NCI-H82 (cell line): ENCODE measurements at places on chromosomes 2 and 18.

DNA sequence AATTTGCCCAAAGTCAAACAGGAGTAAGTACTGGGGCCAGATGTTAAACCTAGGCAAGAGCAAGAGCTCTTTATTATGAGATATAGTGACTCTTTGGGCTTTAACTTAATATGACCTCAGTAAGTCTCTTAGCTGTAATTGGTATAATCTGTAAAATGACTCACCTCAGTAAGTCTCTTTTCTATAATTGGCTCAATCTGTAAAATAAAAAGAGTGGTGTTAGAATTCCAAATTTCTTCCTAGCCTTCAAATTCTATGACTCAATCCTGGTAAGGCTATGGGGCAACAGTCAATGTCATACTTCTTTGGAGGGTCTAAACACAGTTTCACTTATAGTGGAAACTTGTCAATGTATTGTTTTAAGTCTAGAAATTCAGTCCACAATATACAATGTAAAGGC, 1608.9 kb upstream of the PIK3C3 start:
- DNase-seq: peak; percentile 83

DNA sequence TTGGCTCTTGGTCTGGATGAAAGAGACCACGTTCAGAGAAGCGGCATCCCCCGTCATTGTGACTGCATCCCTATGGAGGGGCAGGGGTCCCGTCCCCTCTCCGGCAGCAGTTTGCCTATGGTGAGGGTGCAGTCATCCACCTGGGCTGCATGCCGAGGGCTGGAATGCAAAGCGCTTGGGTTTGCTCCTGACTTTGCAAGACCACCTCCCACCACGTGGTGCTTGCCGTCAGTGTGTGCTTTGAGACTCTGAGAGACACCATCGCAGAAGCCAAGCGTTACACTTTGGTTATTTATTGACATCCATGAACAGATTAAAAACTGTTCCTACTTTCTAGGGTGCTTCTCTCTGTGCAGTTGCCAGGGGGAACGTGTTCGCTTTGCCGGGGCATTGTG, 59.5 kb downstream of the SH3RF3 start:
- no peak for DNase-seq

GRCh38 chr2:221197225-221197856, 374.8 kb downstream of the EPHA4 start:
- DNase-seq: no peak

- no peak for DNase-seq
Observed at GRCh38 chr2:227739351-227739750, 6.3 kb upstream of the SCYGR8 start.

GRCh38 chr2:151408788-151409600, 708 bp upstream of the RIF1 start:
- no peak for DNase-seq

- no peak for DNase-seq
Observed at GRCh38 chr2:18993756-18994338, 364.6 kb downstream of the OSR1 start.

DNA sequence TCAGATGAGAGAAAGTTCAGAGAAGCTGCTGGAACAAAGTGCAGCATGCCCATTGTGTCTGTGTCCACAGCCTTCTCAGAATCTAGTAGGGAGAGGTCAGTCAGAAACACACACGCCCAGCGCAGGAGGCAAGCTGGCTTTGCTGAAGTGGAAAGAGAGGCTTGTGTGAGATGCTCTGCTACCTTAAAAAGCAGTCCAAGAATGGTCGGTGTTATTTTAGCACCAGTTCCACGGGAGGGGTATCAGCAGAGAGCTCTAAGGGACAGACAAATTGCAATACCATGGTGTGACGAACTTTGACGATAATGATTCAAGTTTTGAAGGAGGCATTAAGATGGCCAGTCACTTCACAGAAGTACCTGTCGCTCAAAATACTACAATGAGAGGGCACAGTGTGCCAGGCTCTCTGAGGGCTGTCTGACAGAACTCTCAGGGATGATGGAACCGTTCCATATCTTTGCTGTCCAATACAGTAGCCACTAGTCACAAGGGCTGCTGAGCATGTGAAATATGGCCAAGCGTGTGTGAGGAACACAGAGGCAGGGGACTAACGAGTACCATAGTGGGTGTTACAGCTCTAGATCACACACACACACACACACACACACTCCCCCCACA, 237.5 kb upstream of the TMEM200C start:
- DNase-seq: no peak

DNA sequence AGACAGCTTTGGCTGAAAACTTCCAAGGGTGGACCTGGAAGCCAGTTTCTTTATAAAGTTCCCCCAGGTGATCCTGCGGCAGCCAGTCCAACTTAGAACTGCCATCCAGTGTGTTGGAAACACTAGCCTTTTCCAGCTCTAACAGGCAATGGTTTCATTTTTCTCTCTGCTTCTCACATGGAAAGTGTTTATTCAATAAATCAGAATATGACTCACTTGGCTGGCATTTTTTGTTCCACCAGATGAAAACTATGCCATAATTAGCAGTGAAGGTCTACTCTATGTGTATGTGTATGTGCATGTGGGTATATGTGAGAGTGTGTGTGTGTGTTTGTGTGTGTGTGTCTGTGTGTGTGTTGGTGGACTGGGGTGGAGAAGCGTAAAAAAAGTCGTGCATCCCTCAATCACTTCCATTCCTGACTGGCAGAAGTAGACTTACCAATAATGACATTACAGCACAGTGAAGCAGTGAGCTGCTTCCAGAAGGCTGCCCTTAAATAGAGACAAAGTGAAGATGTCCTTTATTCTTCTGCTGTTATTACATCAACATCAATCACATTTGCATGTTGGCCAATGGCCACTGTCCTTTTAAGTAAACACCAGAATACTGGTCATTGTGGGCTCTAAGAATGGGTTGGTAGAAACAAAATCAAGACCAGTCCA, 90.9 kb upstream of the SETBP1 start:
- peak; percentile 11 for DNase-seq

- no peak for DNase-seq
Observed at GRCh38 chr2:199833525-199833924, 17.5 kb downstream of the FTCDNL1 start.

GRCh38 chr2:151637271-151637781, 97.0 kb downstream of the NEB start:
- no peak for DNase-seq

- no peak for DNase-seq
Observed at GRCh38 chr2:108950369-108951135, 38.5 kb downstream of the EDAR start.

GRCh38 chr18:70296289-70296688, 7.4 kb downstream of the SOCS6 start:
- no peak for DNase-seq

DNA sequence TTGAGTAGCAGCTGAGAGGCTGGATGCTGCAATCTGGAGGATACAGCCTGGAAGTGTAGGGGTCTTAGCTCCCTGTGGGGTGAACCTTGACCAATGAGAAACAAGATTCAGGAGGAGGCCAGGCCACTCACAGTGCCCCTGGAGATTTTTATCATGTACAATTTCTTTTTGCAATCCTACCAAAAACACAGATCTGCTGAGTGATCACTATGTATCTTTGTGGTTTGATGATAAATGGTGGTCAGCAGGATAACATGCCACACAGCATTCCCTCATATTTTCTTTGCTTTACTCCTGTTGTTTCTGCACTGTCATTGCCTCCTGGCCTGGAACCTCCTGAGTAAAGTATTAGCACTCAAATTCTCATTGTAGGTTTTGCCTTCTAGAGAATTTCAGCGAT, 357.9 kb downstream of the THSD7B start:
- DNase-seq: no peak

- no peak for DNase-seq
Observed at GRCh38 chr2:64015391-64015790, 3.8 kb downstream of the VPS54 start.

DNA sequence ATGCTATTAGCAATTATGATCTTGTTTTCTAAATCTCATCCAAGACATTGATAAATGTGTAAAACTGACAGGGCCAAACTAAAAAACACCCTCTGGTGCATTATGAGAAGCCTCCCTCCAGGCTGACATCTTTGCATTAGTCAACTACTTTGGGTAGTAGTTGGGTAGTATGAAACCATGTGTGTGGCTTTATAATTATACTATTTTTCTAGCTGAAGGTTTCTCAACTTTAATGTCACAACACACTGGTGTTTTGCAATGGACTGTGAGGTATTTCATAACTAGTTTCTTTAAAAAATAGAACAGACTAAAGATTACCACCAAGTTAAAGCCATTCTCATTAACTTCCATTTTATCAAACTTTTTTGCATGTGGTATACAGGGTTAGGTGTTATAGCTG, 73.1 kb upstream of the RBMS1 start:
- no peak for DNase-seq

DNA sequence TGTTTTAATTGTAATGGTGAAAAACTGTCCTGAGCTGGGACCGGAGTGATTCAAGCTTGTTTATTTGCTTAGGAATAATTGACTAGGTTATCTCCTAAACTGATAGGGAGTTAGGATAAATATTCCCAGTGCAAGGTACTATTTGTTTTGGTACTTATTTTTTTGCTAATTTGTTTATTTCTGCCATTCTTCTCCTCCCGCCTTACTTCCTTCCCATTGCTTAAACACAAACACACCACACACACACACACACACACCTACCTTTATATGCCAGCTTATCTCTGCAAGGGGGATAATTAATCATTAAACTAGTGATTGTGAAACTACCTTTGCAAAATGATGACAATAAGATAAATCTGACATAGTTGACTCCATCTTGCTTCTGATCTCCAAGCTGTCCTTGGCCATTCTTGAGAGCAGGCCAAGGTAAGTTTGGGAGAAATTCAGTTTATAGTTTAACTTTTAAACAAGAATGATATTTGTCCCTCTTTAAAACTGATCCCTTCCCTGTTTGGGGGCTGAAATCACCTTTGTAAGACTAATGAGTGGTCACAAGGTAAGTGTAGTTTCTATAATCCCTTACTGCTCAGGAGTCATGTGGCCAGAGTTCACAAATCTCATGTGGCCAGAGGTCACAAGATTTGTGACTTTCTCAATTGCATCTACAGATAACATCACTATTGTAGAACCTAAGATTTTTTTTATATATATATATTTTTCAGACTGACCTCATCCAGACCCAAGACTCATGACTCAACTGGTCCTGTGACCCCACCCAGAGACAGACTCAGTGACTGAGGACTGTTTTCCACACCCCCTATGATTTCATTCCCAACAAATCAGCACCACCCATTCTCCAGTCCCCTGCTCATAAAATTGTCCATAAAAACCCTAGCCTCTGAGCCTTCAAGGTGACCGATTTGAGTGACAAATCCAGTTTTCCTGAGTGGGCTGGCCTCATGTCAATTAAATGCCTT, 83.1 kb upstream of the LRRTM4 start:
- no peak for DNase-seq

- DNase-seq: no peak
Observed at GRCh38 chr2:11481789-11482472, 16.0 kb upstream of the E2F6 start.

GRCh38 chr18:75574187-75574586, 146.7 kb upstream of the SMIM21 start:
- no peak for DNase-seq

DNA sequence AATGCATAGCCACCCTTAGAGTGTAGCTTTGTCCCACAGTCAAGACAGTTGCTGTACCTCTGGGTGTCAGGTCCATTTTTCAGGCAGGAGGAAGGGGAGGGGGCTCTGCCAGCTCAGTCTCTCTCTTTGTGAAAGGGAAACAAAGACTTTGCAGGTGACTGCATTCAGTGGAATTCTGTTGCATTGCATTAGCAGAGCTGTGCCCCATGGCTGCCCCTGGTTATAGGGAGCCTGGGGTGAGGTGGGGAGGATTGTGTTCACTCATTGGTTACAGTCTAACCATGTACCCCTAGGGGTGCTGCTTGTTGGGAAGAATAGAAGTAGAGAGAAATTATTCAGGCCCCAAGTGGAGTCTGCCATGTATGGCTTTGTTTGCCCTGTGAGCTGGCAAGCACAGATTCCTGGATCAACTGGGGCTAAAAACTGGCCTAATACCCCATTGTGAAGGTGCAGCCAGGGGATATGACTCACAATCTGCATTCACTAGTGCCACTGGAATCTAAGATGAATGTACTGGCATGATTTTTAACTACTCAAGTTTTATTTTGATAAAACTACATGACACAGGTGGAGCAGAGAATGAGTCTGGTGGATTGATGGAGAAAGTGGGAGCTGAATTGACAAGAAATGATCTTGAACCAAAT, 118.4 kb downstream of the SH3BP4 start:
- DNase-seq: no peak

GRCh38 chr2:124988794-124989193, 963.7 kb downstream of the CNTNAP5 start:
- DNase-seq: no peak

DNA sequence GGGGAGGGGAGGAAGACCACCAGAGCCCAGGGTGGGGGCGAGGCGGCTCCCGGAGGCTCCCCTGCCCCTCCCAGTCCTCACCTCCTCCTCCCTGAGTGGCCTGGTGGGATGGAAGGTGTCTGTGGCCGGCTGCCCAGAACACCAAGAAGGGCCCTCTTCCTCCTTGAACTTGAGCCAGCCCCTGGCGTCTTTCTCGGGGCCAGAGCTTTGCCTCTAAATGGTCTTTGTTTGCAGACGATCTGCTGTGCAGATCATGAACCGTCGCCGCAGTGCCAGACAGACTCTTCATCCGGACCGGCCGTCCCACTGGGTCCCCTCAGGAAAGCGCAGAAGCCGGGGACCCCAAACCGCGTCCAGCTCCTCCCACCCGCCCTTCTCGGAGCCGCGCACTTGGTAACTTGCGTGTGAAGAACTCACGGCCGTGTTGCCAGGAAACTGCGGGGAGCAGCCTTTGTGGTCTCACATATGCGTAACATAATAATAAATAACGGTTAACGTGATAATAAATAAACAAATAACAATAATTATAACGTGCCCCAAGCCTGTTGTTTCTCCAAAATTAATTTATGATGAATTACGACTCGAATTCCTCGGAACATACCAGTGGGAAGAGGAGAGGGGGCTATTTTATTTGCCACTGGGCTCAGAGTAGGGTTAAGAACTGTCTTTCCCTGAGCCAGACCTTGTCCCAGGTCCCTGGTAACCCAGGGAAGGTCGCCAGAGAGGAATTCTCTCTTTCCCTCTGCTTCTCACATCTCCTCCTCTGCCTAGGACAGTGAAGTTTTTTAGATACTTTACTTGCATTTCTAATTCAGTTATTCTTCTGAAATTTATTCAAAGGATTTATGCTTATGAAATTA, 41.0 kb downstream of the PTGR3 start:
- peak; percentile 10 for DNase-seq

GRCh38 chr2:187618813-187619212, 64.6 kb upstream of the TFPI start:
- DNase-seq: no peak

GRCh38 chr2:101036562-101036961, 34.5 kb downstream of the RPL31 start:
- no peak for DNase-seq

DNA sequence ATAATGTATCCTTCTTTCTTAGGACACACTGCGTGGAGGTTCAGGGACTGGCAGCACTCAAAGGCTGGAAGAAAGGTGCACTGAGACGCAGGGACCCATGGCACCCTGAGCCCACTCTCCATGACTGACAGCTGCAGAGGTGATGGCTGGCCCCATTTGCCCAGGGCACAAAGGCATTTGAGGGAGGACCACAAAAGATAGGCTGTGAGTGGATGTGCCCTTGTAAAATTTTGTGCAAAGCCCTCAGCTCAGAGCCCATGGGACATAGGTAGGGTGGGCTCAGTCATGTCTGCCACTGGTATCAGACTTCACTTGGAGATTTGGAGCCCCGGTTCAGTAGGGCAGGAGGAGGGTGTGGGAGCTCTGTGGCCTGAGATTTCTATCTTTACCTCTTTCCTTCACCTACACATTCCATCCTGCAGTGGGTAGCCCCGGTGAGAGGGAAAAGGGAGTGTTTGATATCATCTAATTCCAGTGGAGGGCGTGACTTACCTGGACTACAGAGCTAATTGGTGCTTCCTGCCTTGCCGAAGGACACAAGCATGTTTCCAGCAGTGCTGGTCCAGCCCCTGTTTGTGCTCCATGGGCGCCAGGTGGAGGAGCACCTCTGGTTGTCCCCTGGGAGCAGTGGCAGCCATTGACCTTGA, 312.2 kb downstream of the EN1 start:
- DNase-seq: no peak
